Left renal pelvis (tissue), 4 donors: ENCODE measurements at places on chromosomes 5 and 9.

DNA sequence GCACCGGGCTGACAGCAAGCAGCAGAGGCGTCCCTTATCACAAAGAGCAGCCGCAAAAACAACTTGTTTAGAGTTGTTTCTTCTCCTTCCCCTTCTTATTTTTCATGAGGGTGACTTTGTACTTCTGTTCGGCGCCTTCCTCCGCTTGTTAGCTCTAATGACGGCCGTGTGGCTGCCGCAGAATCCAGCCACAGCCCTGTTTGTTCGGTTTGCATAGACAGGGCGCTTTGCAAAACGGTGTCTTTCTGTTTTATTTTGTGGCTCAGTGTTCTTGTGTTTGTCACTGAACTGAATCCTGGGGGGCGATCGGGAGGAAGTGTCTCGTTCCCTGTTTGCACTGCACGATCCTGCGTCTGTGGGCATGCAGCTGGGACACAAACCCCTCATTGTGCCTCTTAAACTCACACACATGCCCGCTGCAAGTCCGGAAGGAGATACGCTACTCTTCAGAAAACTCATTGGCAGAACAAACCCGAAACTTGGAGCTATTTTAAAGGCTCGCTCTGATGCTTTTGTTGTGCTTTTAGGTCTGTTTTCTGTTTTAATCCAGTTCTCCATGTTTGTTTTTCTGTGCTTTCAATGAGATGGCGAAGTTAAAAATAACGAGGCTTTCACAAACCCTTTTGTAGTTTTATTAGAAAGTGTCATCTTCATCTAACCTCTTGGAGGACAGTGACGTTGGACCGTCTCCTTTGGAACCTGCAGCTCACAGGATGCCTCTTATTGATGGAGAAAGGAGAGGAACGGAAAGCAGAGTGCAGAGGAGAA is 213.9 kb downstream of the IRX2 start:
- no peak for DNase-seq

DNA sequence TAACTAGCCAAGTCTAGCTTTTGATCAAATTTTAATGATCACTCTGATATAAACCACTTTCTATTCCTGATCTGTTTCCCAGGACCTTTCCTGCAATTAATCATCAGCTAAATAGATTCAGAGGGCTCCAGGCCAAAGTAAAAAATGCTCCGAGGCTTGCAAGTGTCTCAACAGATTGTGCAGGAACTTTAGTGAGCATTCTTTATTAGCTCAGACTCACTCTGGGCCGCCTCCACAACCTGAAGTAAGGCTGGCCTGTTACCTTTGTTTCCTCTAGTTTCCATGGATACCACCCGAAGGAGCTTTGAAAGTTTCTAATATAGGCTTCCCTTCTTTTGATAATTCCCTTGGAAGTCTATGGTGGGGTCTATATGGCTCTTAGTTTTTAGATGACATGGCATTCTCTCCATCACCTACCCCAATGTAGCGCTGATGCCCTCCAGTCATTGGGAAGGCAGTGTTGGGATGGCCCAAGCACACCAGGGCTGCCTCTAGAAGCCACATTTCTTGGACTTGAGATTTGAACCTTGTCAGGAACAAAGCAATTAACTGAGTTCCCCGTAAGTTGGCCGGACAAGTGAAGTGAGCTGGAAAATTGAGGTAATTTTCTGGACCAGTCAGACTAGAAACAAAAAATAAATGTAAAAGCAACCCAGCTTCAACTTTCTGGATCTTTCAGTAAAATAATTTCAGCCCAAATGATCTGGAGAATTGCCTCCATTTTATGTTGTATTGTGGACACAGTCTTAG is 97.6 kb upstream of the LHFPL2 start:
- DNase-seq = no peak

GRCh38 chr9:128683340-128684064 is 5.5 kb upstream of the SET start:
- DNase-seq = no peak

DNA sequence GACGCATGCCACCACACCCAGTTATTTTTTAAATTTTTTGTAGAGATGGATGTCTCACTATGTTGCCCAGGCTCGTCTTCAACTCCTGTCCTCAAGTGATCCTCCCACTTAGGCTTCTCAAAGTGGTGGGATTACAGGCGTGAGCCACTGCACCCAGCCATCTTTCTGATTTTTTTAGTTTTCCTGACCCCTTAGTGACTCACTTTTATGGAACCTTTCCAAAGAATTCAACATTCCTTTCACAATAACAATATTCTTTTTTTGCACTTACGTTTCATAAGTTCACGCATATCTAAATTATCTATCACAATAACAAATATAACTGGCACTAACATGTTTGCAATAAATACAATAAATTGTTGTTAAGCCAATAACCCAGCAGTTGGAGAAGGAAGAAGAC is 8.5 kb downstream of the ELOVL7 start:
- DNase-seq = no peak

GRCh38 chr5:148897842-148898241 is 71.4 kb downstream of the ADRB2 start:
- no peak for DNase-seq

DNA sequence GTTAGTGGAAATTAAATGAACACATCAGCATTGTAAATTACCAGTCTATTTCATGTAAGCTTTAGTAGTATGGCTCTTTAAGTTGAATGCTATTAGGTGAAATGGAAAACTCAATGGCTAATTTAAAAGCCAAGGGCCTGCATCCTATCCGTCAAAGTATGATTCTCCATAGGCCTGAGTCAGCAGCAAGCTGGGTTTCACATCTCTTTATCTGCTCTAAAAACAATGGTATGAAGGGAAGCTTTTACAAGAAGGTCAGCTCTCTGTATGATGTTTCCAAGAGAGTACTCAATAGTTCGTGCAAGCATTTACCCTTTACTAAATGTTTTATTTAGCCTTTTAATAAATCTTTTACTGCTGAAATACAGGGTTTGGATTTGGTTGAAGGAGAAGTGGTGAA is 62.8 kb downstream of the MAP1B start:
- no peak for DNase-seq

DNA sequence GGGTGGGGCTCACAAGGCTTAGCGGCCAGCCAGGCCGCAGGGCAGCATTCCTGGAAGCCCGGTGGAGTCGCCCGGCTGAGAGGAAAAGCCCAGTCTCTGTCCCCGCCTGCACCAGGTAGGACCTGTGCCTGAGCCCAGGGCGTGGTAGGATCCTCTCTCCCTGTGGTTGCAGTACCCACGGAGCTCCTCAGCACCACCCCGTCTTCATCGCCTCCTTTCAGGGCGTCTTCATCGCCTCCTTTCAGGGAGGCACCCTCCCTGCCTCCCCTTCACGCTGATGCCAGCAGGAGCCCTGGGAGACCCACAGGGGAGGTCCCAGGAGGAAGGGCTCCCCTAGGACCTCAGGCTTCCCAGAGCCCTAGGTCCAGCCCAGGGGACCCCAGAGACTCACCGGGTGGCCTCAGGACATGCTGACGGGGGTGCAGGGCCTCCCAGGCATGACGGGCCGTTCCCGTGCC is 53.3 kb upstream of the NOTCH1 start:
- DNase-seq = no peak

DNA sequence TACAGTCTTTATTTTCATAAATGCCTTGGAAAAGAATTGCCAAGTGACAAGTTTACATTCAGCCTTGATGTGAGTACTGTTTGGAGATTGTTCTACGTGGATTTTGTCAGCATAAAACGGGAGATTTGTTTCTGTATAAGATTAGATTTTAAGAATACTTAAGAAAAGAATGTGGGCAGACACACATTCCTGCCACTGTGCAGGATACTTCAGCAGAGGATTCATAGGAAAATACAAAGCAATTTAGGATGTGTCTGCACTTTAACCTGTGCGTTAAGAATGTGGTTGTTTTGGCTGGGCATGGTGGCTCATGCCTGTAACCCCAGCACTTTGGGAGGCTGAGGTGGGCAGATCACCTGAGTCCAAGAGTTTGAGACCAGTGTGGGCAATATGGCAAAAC is 37.2 kb downstream of the GPR107 start:
- no peak for DNase-seq

DNA sequence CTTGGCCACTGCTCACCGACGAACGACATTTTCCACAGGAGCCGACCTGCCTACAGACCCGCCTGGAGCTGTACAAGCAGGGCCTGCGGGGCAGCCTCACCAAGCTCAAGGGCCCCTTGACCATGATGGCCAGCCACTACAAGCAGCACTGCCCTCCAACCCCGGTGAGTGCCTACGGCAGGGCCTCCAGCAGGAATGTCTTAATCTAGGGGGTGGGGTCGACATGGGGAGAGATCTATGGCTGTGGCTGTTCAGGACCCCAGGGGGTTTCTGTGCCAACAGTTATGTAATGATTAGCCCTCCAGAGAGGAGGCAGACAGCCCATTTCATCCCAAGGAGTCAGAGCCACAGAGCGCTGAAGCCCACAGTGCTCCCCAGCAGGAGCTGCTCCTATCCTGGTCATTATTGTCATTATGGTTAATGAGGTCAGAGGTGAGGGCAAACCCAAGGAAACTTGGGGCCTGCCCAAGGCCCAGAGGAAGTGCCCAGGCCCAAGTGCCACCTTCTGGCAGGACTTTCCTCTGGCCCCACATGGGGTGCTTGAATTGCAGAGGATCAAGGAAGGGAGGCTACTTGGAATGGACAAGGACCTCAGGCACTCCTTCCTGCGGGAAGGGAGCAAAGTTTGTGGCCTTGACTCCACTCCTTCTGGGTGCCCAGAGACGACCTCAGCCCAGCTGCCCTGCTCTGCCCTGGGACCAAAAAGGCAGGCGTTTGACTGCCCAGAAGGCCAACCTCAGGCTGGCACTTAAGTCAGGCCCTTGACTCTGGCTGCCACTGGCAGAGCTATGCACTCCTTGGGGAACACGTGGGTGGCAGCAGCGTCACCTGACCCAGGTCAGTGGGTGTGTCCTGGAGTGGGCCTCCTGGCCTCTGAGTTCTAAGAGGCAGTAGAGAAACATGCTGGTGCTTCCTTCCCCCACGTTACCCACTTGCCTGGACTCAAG is 1.5 kb downstream of the CSF2 start:
- no peak for DNase-seq
